ENCODE measurements at places on chromosomes 3 and 15.

- DNase-seq = no peak
Observed at GRCh38 chr3:155076888-155077287, 3.2 kb upstream of the MME start.

DNA sequence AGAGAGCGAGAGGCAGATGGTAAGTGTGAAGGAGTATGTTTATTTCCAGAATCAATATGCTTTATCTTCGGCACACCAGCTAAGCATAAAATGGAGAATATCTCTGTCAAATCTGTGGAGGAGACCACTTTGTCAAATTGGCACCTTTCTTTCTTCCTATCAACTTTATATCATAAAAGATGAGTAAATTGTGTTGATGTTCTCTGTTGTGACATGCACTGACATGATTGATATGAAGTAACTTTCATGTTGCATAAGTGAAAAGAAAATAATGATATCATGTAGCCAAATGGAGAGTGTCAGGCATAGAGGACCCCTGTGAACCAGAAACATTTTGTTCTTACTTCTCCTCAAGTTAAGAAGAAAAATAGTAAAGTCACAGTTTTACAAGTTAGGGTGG is 753.8 kb downstream of the ZNF385D start:
- DNase-seq = no peak

GRCh38 chr3:39501059-39501458 is 33.6 kb downstream of the MOBP start:
- DNase-seq = no peak

DNA sequence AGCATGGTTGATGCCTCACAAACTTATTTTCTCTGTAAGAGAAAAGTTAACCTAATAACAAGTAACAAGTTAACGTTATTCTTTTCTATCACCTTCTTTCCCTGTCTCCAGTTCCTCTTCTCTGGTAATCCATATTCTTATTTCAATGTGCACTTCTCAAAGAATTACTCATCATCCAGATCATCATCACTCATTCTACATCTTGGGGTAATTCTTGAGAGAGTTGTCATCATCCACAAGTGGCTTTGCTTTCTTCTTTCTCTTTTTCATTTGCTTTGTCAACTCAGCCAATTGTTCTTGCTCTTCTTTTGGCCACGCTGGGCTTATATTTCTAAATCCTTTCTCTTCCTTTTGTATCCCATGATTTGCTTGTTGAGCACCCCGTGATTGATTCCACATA is 20.8 kb upstream of the RNF111 start:
- no peak for DNase-seq

GRCh38 chr15:52318729-52319500 is 23.3 kb upstream of the MYO5C start:
- no peak for DNase-seq

GRCh38 chr3:74347563-74348268 is 266.7 kb downstream of the CNTN3 start:
- no peak for DNase-seq
